Right renal pelvis (tissue), 4 donors: ENCODE measurements at places on chromosomes 5 and 9. TPM values are rescaled to one million over a fixed set of nuclear protein-coding genes. Genes with fewer than 3 reads are reported as not detected.

The CDHR2 gene
- polyA plus RNA-seq, result 19.4 TPM

DNA sequence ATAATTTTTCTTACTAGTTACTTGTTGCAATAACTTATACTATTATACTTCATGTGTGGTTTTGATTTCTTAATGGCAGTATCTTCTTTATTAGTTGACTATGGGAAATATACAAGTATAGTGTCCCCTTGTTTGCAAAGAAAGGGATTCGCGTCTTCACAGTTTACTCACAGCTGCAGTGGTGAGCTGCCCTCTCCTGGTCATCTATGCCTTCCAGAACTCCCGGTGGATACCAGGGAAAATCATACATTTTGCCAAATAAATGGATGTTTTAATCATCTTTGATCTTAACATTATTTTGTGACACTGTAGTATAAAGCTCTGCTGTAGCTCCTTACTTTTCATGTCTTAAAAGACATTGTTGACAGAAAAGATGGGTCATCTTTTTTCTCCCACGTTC is 142.0 kb downstream of the ZCCHC7 start:
- DNase-seq, result no peak

DNA sequence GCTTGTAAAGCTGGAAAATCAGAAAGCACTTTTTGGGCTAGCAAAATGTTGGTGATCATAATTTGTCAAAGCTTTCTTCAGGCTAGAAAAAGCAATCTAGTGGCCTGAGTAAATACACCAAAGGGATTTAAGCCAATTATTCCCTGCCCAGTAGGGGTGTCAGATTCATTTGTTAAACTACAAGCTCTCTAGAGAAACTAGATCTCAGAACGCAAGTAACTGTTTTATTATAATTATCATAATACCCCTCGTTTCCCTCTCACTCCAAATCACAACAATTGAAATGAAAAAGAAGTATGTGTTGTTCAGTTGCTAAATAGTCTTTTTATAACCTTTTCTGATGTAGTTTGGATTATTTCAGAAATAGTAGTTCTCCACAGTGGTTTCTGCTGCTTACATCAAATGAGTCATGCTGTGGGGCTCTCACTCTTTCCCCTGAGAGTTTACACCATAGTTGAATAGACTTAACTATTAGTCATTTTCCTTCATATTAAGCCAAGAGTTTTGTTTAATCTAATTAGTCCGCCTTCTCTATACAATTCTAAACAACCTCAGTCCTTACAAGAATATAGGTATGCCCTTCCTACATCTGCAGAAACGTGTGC is 918.6 kb upstream of the DMAC1 start:
- DNase-seq, result no peak

DNA sequence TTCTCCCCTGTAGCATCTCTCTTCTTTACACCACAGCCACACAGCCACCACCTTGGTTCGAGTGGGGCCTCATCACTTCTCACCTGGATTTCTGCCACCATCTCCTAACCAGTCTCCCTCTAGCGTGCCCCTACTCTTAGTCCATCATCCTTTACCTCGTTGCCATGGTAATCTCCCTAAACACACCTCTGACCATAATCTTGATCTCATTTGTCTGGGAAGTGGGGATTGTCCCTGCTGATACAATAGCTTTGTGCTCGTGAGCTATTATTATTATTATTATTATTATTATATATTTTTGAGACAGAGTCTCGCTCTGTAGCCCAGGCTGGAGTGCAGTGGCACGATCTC is 76.5 kb upstream of the HSPA9 start:
- DNase-seq, result no peak

- no peak for DNase-seq
Observed at GRCh38 chr5:181056431-181056830, 16.4 kb downstream of the BTNL9 start.

The CCDC187 gene
- 1.8 TPM for polyA plus RNA-seq

- DNase-seq, result no peak
Observed at GRCh38 chr9:68711281-68711680, 6.2 kb downstream of the PIP5K1B start.

The ANKRA2 gene
- polyA plus RNA-seq, result 44.9 TPM

DNA sequence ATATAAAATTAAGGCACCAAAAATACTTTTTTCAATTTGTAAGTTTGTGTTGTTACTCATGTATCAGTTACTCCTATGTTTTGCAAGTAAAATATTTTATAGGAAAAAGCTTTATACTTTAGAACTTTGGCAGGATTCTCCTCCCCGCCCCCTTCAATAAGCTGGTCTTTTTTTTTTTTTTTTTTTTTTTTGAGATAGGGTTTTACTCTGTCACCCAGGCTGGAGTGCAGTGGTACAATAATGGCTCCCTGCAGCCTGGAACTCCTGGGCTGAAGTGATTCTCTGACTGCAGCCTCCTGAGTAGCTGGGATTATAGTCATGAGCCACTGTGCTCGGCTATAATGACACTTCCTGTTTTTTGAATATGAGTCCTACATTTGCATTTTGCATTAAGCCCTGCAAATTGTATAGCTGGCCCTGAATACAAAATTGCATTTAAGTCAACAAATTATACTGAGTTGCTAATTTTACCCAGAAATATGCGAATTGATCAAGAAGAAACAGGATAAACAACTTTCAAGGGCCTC is 192.9 kb downstream of the PIK3R1 start:
- no peak for DNase-seq

- DNase-seq, result no peak
Observed at GRCh38 chr5:37477426-37477825, 98.3 kb downstream of the WDR70 start.

- no peak for DNase-seq
Observed at GRCh38 chr5:143094087-143094521, 309.4 kb downstream of the NR3C1 start.

- no peak for DNase-seq
Observed at GRCh38 chr9:137685035-137685740, 66.4 kb downstream of the EHMT1 start.

- no peak for DNase-seq
Observed at GRCh38 chr9:111854799-111855198, 41.8 kb upstream of the UGCG start.

DNA sequence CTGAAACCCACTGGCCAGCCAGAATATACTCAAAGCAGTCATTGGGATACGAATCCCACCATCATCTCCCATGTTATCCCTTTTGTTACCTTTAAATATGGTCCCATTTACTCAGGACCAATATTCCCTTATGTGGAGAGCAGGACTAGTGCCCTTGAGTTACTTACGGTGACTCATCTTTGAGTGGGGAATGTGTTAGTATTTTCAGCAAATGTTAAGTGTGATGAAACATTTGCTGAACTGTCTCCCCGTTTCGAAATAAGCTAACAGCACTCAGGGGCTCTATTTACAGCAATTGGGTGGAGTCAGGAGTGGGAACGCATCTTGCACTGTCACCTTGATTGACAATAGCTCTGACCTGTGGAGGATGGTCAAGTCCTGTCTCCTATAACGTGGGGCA is 67.4 kb downstream of the CTSL start:
- DNase-seq, result no peak

DNA sequence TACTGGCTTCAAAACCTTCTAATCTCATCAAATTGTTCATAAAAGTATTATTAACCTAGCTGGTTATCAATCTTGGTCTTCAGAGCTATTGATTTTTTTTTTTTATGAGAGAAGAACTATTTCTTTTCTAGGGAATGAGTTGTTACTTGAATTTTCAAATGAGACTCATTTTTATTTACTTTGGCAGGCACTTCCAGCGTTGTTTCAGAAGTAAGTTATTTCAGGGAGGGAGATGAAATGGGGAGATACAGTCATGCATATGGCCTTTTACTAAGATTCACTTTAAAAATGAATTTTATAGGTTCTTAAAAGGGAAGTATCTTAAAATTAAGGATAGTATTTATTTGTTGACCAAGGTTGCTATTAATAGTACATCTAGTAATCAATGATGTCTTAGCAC is 129.6 kb downstream of the IZUMO3 start:
- no peak for DNase-seq

- DNase-seq, result no peak
Observed at GRCh38 chr5:126003309-126003708, 419.9 kb upstream of the GRAMD2B start.

DNA sequence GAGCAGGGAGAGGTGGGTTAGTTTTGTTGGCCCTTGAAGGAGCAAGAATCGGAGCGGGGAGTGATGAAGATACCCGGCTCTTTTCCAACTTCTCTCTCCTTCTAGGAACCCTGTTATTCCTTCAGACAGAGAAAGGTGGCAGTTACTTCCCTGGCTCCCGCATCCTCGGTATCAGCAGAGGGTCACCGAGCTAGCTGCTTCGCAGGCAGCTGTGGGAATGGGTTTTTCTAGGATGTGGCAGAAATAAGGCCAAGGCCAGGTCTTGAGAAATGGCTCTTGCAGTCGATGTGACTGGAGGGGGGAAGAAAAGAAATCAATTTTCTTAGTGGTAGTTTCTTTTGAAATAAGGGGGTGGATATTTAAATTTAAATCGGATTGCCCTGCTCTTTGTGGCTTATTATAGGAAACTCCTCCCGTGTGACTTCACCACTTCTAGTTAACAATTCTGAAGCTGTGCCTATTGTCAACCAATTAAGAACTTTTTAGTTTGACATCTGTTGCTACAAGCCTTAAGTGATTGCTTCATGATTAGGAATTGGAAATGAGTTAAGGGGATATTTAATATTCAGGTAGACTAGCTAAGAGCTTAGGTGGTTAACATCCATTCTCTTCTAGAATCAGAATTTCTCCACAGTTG is 1.4 kb downstream of the SAP30L start:
- no peak for DNase-seq

DNA sequence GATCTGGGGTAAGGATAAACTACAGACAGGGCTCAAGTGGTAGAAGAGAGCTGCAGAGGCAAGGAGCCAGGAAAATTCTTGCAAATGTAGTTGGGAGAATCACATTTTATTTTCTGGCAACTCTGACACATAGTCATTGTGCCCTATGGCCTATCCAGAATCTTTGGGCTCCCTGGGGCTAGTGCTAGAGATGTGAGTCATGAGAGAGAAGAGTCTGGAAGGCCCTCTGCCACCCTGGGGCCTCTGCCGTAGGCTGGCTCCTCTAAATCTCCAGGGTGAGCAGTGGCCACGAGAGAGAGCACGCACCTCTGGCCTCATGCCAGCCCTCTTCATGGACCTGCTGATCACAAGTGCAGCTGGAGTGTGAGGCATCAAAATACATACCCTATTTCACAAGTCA is 74.3 kb upstream of the SSBP2 start:
- no peak for DNase-seq

- DNase-seq, result no peak
Observed at GRCh38 chr9:21558615-21559401, 76.7 kb upstream of the IFNE start.

- DNase-seq, result peak; percentile 85
Observed at GRCh38 chr9:17134396-17135294, at the start of gene CNTLN. Gene CNTLN, plus strand, starts transcription at chr9:17135040. Its CDS starts 26 bp downstream, at chr9:17135066.

The TUBB4B gene
- polyA plus RNA-seq, result 454 TPM

GRCh38 chr5:141356133-141356532 is 1.3 kb downstream of the PCDHGA4 start:
- no peak for DNase-seq

The ANKRD33B gene
- polyA plus RNA-seq, result 1.8 TPM

DNA sequence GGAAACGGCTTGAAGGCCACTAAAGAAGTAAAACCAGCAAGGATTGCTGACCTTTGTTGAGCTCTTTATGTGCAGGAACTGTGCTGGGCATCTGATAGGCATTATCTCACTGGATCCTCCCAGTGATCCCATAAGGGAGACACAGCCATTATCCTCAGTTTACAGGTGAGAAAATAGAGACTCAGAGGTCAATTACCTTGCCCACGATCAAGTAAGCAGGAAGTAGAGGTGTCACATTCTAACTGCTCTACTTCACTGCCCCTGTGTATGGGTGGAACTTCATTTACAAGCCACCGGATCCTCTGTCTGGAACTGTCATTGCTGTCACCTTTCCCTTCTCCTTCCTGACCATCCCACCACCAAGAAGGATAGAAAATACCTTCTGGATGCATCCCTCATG is 248.9 kb downstream of the CRB2 start:
- no peak for DNase-seq

The IRX1 gene
- polyA plus RNA-seq, result 56.2 TPM

DNA sequence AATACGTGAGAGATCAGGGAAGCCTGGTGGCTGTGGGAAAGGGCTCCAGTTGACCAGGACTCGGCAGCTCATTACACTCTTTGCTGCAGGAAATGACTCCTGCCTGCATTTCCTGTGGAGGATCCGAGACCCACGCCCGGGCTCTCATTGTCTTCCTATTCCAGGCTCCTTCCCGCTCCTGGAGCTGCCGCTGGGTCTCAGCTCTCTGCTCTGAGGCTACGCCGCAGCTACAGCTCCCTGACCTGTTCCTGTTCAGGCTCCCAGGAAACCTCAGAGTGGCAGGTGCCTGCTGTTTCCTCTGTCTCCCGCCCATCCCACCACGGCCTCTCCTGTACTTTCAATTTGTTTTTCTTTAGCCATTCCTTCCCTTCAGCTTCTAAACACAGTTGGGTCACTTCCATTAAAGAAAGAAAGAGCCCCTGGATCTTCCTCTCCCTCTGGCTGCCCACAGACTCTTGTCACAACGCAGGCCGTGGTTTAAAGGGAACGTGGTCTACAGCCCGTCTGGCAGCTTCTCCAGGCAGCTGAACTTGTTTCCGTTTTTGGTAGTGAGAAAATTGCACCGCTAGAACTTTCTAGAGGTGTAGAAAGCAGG is 71.5 kb downstream of the IL6ST start:
- DNase-seq, result no peak

The PPP3R2 gene
- polyA plus RNA-seq, result not detected

GRCh38 chr5:138875552-138875875 is 379 bp upstream of the LRRTM2 start:
- no peak for DNase-seq

The CCIN gene
- polyA plus RNA-seq, result 0.18 TPM

DNA sequence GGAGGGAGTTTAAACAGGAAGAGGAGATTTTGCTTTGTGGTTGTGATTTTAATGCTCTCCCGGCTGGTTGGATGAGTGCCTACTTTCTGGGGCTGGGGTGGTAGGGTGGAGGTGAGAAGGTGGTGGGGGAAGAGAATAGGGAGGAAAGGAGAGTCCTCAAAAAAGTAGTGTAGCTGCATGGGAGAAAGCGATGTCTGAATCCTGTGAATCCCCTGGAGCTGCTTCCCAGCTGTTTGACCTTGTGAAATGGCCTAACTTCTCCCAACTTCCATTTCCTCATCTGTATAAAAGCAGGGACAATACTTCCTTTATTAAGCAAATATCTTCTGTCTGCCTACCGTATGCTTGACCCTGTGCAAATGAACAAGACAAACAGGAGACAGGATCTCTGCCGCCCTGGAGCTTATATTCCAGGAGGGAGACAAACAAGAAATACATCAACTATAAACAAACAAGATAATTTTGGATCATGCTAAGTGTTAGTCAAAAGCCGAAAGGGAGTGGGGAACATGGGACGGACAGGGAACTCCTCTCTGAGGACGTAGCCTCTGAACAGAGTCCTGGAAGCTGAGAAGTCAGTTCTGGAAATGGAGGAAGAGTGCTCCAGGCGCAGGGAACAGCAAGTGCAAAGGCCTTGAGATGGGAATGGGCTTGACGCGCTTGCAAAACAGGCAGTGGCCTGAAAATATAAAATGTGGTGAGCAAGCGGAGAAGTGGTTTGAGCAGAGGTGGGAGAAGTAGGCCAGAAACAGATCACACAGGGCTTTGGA is 103.5 kb downstream of the SPRY4 start:
- DNase-seq, result no peak
